HCT116 (cell line): ENCODE measurements at places on chromosomes 7 and 10.

- DNase-seq: no peak
Observed at GRCh38 chr10:45374350-45375052, 485 bp downstream of the ALOX5 start.

GRCh38 chr10:27680691-27681605 is 64.7 kb downstream of the MKX start:
- peak; percentile 16 for DNase-seq

- DNase-seq: peak; percentile 18
Observed at GRCh38 chr10:127012769-127013152, 107.5 kb downstream of the DOCK1 start.

GRCh38 chr7:136018104-136018503 is 40.9 kb upstream of the MTPN start:
- DNase-seq: no peak

DNA sequence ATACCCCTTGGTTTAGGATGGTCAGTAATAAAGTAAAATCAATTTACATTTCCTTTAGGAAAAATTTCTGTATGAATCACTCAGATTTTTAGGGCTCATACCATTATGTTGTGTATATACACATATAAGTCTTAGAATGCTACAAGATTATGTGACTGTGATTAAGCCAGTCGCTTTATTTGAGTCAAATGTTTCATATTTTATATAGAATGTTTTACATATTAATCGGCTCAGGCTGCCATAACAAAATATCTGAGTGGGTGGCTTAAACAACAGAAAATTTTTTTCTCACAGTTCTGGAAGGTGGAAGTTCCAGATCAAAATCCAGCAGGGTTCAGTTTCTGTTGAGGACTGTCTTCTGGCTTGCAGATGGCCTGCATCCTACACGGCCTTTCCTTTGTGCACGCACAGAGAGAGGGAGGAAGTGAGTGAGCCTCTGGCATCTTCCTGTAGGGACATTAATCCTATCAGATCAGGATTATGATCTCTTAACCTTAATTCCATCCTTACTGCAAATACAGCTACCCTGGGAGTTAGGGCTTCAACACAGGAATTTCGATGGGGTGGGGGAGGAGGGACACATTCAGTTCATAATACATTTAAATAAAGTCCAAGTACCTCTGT is 198.0 kb downstream of the PHF14 start:
- DNase-seq: no peak

GRCh38 chr10:16242859-16243613 is 193.8 kb upstream of the PTER start:
- no peak for DNase-seq

- no peak for DNase-seq
Observed at GRCh38 chr7:115024276-115024675, 102.4 kb downstream of the MDFIC start.

DNA sequence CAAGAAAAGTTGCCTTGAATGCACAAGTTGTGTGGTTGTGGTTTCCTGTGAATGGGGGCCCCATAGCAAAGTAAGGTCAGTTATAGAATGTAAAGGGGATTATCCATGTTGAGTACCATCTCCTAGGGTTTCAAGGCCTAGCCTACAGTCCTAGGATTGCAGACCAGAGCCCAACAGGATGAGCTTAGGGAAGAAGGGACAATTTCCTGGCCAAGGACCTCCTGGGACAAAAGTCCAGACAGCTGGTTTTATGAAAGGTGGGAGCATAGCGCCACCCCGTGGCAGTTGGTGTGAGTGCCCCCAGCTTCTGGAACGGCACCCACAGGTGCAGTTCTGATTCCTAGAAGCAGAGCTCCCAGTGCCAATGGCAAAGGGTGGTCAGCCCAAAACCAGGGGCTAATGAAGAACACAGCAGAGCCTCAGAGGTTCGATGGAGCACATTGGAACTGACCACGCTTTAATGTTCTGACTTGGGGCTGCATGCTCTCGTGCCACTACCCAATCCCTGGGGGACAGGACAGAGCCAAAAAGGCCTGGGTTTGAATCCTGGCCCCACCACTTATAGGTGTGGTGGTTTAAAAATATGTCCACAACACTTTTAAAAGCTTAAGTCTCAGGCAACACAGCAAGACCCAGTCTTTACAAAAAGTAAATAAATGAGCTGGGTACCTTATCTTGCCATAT is 25.8 kb upstream of the TMEM120A start:
- DNase-seq: peak; percentile 47

- peak; percentile 32 for DNase-seq
Observed at GRCh38 chr10:114550756-114551635, 107.1 kb downstream of the ABLIM1 start.
